ENCODE measurements at places on chromosomes 3 and 15.

- DNase-seq = no peak
Measured at GRCh38 chr3:97981886-97982285, 9.7 kb upstream of the RIOX2 start.

DNA sequence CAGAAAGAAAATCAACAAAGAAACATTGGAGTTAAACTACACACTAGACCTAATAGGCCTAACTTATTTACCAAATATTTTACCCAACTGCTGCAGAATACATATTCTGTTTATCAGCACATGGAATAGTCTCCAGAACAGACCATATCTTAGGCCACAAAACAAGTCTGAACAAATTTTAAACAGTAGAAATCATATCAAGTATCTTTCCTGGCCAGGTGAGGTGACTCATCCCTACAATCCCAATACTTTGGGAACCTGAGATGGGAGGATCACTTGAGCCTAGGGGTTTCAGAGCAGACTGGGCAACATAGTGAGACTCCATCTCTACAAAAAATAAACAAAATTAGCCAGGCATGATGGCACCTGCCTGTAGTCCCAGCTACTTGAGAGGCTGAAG lies 18.1 kb upstream of the KPNA4 start:
- DNase-seq = no peak

DNA sequence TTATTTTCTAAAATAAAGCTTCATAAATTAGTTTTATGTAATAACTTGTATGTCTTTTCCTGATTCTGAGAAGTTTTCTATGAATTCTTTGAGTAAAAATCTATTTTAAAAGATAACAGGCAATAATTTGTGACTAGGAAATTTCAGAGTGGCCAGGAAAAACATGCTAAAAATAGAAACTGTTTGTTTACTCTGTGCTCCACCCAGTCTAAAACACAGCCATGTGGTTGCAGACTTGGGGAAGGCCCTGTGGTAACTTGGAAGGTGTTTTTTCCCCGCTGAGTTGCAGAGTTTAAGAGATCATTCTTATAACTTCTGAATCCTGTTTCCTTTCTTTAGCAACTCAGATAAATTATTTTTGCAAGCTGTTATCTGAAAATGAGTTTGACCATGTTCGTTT lies 21.9 kb downstream of the PLCL2 start:
- DNase-seq = peak; percentile 44

DNA sequence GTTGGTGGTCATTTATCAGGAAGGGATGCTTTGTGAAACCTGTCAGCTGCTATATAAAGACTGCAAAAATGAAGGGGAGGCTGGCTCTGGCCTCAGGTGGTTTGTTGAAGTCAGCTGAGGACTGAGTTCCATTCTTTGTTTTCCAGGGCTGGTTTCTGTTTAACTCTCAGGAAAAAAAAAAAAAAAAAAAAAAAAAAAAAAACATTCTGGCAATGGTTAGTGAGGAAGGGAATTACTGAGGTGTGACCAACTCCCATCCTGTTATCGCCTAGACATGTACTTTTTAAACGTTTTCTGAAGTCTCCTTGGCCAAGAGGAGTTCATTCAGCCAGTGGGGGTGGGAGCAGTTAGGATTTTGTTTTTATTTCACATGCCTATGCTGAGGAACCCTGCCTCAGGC lies 316.3 kb downstream of the OXSM start:
- DNase-seq = no peak

DNA sequence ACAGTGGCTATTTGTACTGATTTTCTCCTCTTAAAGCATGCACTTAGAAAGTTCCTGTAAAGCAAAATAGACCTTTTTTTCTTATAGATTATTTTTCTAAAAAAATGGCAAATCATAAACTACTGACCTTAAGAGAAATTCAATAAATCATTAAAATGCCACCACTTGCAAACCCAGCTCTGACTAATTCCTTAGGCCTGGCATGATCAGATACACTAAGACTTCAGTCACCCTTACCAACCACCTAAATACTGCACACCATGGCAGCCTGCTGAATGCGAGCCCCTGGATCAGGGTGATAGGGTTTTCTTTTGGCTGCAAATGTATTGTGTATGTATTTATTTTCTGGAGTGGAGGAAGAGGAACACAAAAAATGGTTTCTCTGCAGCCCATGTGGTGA lies 370.6 kb upstream of the TBL1XR1 start:
- DNase-seq = no peak

DNA sequence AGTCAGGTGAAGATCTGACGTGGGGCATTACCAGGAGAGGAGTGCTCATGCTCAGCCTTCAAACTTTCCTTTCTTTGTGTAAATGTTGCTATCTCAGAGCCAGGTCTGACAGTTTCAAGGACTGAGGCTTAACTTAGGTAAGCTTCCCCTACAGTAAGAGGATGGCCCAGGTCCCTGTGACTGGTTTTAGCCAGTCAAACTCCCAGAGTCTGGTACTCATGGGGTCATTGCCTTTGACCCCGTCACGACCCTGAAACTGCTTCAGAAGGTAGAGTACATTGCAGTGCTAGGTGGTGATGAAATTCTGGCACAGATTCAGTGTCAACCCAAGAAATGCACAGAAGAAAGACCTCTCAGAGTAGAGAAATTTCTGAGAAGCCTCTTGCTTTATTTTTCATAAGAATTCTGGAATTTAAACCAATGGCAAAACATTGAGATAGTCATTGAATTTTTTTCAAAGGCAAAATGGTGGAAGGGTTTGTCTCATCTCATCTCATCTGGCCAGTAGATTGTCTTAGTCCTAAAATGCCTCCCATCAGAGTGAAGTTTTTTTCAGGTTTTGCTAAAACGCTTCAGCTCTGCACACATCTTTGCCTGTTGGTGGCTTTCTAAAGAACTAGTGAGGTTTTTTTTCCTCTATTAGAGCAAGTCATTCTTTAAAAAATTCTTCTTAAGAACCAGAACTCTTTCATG lies 23.1 kb downstream of the ZBTB38 start:
- DNase-seq = no peak

- no peak for DNase-seq
Measured at GRCh38 chr3:156742401-156742800, 68.0 kb downstream of the TIPARP start.

DNA sequence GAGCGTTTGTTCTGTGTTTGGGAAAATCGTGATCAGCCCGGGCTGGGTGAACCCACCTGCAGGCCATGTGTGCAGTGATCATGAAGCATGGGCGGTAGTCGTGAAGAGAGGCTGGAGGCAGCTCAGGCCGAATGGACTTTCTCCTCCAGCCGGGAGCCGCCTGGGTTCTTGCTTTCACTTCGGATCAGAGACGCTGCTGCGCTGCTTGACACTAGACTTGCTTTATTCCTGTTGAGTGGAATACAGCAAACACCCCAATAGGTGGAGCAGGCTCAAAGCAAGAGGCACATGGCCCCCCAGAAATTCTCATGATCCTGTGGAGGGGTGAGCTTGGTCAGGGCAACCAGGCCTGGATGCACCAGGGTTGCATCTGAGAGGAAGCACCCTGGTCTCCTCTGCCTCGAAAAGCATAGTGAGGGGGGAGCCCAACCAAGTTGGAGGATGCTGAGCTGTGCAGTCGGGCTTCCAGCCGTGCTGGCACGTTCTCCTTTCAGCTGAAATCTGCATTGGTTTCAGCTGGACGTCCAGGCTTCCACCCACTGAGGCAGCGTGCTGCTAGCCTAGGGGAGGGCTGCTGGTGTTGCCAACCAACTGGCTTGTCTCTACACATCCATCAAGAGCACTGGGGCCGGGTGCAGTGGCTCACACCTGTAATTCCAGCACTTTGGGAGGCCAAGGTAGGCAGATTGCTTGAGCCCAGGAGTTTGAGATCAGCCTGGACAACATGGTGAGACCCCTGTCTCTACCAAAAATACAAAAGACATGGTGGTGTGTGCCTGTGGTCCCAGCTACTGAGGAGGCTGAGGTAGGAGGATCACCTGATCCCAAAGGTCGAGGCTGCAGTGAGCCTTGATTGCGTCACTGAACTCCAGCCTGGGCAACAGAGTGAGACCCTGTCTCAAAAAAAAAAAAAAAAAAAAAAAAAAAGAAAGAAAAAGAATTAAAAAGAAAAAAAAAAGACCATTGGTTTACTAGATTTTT lies 2.8 kb upstream of the NRROS start:
- no peak for DNase-seq

- DNase-seq = no peak
Measured at GRCh38 chr3:86984271-86984670, 6.7 kb downstream of the VGLL3 start.

- DNase-seq = no peak
Measured at GRCh38 chr3:8576841-8577571, 67.6 kb downstream of the SSUH2 start.

GRCh38 chr15:66937588-66937987 lies 127.8 kb upstream of the SMAD3 start:
- DNase-seq = no peak

DNA sequence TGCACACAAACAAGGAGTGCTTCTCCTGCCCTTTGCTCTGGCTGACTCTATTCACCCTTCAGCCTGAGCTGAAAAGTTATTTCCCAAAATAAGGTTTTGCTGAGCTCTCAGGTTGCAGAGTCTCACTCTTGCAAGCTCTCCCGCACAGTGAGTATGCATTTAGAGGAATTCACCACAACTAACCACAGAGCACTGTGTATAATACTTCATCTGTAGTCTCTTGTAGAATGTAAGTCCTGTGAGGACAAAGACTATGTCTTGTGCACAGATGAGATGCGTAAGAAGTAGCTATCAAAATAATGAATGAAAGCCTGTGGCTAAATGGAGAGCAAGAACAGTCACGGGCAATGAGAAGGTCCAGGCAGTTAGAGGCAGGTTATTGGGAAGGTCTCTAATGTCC lies 156.5 kb upstream of the SLCO3A1 start:
- no peak for DNase-seq

DNA sequence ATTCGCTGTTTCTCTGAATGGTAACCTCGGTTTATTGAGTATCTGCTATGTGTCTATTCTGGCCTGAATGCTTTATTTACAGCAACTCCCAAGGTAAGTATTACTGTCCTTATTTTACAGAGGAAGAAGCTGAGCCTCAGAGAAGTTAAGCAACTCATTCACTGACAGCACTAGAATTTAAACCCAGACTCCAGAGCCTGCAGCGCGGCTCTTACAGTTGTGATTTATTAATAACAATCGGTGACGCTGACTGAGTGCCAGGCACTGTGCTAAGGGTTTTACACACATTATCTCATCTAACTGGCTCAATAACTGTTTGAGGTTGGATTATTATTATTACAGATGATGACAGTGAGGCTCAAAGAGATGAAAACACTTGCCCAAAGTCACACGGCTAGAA lies 19.6 kb downstream of the SRGAP3 start:
- no peak for DNase-seq

DNA sequence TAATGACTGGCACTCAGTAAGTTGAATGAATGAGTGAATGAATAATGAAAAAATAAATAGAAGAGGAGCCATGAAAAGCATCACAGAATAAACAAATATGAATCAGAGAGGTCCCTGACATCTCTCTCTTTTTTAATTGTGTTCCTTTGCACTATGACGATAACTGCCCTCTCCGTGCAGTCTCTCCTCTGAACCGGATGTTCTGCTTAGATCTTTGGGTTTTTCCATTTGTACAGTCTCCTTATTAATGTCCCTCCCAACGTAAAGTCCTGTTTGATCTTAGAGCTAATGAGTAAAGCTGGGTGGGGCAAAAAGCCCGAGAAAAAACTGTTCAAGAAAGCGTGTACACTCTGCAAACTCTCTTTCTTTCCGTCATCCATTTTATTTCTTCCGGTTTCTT lies 28.3 kb upstream of the BHLHE40 start:
- DNase-seq = no peak

- DNase-seq = no peak
Measured at GRCh38 chr15:63597038-63597790, at the start of gene FBXL22. TSS of gene FBXL22 (plus strand) at chr15:63597387. CDS start at chr15:63597393, 6 bp downstream.

DNA sequence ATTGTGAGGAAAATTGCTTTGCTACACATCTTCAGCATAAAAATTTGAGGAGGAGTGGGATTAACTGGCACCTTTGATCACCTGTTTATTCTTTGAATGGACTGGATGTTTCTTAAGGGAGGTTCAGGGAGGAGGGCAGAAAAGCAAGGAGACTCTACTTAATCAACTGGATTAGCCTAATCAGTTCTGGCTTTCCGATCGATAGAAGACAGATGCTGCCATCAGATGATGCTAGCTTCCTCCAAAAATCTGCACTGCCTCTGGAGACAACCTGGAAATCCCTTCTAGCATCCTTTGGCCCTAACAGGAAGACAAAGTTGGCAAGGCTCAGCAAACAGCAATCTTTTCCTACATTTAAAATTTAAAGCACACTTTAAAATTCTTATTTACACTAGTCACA lies 197.8 kb downstream of the EBLN2 start:
- DNase-seq = no peak

DNA sequence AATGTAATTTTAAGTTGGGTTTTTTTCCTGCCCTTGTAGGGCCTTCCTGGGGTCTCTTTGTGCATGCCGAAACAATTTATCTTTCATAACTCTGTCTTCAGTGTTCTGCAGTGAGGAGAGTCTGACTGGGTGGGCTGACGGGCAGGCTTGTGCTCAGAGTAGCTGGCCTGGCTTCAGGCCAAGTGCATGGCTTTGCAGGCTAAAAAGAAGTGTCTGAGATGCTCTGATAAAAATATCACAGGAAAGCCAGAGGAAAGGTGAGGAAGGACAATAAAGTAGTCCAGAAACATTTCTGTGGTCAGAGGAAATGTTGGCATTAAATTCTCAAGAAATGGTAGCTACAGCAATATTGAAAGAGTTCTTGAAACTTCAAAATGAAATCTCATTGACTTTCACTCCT lies 25.5 kb downstream of the ST3GAL6 start:
- no peak for DNase-seq

DNA sequence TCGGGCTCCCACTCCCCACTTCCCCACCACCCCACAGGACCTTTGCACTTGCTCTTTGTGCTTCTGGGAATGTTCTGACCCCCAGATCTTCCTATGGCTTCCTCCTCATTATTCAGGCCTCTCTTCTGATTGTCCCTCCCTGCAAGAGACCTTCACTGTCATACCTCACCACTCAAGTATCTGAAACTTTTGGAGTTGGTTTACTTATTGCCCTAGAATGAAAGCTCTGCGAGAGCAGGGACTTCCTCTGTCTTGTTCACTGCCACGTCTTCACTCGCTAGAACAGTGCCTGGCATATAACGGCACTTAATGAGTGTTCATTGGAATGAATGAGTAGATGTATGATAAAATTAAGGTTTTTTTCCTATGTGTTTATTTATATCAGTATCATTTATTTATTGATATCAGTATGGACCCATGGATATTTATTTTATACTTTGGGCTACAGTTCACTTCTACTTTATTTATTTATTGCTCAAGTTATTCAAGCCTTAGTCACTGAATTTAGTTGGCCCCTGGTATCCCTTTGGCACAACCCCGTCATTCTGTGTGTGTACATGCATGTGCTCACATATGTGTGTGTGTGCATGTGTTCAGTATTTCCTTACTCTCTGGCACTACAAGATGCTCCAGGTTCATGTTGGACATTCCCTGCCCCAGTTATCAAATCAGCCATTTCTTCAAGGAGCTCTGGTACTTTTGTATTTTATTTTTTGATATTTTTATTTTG lies 197.6 kb downstream of the THSD4 start:
- DNase-seq = no peak

- DNase-seq = no peak
Measured at GRCh38 chr3:122416966-122417365, 1.1 kb upstream of the WDR5B start.

DNA sequence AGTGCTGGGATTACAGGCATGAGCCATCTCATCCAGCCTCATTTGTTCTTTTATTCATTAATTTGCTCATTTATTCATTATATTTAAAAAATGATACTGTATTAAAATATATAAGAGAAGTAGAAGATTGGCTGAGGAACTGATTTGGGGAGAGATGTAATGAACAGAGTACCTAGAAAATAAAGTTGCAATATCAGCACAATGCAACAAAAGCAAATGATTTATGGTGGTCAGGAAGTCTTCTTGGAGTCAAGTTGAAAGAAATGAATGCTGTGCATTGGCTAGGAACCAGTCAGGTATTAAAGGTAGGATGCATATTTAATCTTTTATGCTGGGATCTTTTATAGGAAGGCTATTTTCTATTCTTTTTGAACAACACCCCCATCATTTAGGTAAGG lies 152.2 kb downstream of the C3orf38 start:
- DNase-seq = no peak

All from CD4-positive, alpha-beta T cell treated with Interleukin-21 for 1 hour (primary cell).